ENCODE measurements at places on chromosomes 7 and 10.

GRCh38 chr10:83736008-83736407, 403.3 kb upstream of the GHITM start:
- no peak for DNase-seq

DNA sequence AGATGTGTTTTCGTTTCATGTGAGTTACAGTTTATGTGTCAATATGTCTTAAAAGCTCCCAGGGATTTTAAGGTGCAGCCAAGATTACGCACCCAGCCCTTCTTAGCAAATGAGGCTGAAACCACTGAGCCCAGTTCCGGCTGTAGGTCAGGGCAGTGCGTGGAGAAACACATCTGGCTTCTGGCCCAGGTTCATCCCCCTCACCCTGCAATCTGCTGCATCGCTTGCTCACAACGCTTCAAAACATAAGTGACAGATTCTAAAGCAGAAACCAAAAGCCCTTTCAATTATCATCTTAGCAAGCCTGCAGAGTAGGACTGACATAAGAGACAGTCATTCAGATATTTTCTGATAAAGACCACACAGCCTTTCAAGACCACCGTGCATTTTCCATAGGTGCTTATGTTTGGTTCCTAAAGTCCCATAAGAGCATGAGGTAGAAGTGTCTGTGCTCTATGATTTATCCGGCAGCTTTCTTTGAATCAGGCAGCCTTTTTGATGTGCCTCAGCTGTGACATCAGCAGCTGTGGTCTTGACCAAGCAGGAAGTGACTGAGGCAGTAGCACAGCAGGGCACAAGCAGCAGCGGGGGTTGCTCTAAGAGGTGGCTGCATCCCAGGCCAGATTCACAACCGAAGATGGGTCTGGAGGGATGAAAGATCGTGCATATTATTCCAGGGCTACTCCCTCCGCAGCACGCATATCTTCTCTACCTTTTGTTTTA, 72.1 kb upstream of the LYZL2 start:
- DNase-seq = peak; percentile 49

DNA sequence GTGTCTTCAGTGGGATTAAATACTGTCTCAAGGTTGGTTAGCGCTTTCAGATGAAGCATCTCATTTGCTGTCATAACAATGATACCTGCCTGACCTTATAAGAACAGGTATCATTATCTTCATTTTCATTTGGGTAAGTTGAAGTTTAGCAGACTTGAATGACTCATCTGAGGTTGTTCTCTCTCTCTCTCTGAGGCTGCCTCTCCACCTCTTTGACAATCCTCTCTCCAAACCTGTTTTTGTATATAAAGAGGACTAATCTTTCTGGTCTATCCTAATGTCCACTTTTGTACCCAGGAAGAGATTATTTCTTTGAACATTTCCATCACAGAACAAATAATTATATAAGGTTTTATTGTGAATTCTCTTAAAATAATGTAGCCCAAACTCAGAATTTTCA, 291.4 kb downstream of the KLF6 start:
- no peak for DNase-seq

DNA sequence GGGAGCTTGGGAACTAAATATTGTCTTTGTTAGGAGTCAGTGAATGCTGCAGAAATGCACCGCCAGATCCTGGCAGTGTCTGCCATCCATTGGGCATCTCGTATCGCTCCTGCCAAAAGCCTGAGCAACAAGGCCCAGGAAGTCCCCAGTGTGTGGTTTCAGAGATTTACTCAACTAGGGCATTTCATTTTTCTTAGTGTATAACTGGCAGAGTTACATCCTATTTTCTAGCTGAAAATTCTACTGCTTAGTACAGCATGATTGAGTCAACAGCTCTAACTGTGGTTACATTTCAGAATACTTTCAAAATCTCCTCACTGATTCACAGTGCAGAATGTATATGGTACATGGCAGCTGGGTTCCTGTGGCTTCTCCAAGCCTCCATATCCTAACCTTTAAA, 95.8 kb upstream of the CREB5 start:
- DNase-seq = no peak

GRCh38 chr10:48974510-48975156, 35.0 kb upstream of the LRRC18 start:
- DNase-seq = no peak

DNA sequence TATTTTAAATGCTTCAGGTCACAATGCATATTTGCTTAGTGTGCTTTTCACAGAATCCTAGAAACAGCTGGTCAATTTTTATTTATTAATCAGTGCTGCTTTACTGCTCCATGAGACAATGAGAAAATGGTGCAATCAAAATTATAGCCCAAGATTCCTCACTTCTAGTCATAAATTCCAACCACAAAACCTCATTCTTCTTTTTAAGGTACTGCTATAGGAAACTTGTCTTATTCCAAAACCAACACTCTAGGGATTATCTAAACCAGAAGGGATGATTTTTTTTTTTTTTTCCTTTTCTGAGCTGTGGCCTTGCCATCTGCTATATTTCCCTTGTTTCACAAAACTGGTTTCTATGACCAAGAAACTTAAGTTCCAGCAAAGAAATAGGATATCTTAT, 64.0 kb upstream of the SEMA3A start:
- no peak for DNase-seq

DNA sequence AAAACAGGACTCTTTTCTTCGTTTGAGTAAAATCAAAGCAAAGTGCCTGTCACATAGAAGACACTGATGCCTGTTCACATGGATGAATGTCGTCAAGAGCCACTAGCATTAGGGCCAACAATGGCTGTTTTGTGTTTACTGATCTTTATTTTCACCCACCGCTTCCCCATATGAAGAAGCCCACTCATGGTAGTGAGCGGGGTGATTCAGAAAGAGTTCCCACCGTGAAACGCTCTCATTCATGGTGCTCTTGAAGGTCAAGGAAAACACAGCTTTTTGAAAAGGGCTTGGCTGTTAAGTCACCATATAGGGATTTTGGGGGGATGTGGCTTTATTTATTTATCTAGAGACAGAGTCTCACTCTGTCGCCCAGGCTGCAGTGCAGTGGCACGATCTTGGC, 12.5 kb downstream of the PROSER2 start:
- DNase-seq = no peak

DNA sequence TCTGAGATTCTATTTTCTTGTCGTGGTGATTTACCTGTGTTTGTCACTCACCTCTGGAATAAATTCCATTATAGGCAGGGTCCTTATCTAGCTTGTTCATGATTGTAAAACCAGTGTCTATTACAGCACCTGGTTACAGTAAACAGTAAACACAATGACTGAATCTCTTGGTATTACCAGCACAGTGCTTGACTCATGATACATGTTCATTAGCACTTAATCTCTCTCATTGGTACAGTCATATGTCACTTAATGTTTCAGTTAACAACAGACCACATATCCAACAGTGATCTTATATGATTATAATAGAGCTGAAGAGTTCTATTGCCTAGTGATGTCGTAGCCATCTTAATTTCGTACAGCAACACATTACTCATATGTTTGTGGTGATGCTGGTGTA, 1.6 kb upstream of the TASOR2 start:
- DNase-seq = no peak

DNA sequence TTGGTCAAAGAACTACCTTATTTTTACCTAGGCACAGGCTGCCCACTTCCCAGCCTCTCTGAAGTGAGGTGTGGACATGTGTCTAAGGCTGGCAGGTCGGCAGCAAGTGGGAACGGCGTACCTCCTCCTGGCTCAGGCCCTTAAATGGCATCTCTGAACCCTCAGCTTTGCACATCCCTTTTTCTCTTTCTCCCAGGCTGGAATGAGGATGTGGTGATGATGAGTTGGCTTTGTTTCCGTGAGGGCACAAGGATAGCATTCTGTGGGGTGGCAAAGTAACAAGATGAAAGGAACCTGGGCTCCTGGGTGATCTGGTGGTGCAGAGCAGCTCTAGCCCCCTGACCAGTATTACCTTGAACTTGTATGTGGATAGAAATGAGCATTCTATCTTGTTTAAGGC, 196.8 kb downstream of the REEP3 start:
- no peak for DNase-seq

DNA sequence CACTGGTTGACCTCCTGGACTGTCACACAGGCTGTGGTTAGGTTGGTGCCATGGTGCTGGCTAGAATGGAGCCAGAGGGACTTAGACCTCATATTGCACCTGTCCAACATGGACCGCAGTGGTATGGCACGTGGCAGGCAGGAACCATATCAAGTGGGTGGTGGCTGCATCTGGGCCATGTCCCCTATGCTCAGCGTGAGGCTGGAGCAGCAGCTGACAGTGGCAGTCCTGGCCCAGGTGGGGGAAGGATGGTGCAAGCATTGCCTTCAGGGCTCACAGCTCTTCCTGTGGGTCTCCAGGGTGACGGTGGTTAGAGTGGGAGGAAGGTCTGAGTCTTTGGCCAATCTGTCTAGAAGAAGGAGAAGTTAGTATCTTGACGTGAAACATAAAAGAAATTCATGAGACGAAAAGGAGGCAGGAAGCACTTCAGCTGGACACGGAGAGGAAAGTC, 54.5 kb upstream of the PFKFB3 start:
- DNase-seq = no peak

GRCh38 chr7:128795129-128795528, 3.4 kb downstream of the CCDC136 start:
- no peak for DNase-seq
